ENCODE measurements at places on chromosomes 2 and 18.

DNA sequence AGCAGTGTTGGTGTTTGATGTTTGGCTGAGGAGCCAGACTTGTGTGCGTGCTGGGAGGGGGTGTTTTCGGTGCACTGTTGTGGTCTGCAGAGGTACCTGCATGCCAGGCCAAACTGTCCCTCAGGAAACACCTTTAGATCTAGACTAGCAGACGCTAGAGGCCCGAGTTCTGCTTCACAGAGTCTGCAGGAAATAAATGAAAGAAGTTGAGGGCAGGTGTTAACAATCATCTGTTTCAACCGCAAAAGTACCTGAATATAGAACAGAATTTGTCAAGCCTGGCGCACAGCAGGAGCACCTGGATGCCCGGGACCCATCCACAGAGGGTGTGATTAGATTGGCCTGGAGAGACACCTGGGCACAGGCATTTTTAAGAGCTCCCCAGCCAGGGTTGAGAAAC, 40.5 kb upstream of the REL start:
- no peak for DNase-seq

DNA sequence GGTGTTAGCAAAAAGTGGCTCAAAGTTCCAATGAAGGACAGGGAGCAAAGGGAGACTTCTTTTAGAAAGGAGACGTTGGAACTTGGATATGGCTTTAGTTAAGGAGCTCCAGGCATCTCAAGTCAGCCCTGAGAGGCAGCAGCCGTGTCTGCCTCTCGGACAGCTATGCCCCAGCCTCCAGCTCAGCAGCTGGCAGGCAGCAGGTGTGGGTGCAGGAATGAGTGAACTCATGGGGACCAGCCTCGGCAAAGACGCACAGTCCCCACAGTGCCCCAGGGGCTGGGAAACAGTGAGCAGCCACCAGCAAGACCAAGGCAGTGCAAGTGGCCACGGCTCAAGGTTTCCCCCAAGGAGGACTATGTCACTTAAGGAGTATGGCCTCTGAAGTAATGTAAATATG, 1.6 kb upstream of the LRRFIP1 start:
- no peak for DNase-seq

DNA sequence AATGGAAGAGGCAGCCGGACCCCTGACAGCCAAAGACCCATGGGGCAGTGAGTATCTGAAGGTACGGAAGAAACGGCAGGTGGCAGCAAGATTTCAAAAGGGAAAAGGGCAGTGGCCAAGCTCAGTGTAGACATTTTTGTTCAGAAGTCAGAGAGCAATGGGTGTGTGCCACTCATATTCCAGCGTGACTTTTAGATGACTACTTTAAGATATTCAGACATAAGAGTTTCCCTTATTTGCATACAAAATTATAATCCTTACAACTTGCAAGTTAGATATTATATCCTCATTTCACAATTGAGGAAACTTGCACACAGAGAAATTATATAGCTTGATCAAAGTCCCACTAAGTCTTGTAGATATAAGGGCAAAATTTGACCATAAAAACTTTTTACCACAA, 60.7 kb upstream of the CYTIP start:
- no peak for DNase-seq

DNA sequence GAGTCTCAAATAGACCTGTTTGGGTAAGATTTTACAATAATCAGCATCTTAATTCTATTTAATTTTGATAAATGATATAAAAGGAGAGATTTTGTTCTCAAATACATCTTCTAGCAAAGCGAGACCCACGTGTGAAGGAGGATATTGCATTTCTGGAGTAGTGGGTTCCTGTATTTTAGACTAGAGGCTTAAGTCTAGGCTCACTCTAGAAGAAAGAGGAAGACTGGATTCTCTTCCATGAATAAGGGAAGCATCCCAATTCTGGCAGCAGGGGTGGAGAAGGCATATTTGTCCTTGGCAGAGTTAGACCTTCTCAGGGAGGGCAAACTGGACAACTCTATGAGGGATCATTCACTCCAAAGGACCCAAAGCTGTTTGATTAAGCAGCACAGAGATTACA, 11.3 kb upstream of the FAM228A start:
- no peak for DNase-seq

DNA sequence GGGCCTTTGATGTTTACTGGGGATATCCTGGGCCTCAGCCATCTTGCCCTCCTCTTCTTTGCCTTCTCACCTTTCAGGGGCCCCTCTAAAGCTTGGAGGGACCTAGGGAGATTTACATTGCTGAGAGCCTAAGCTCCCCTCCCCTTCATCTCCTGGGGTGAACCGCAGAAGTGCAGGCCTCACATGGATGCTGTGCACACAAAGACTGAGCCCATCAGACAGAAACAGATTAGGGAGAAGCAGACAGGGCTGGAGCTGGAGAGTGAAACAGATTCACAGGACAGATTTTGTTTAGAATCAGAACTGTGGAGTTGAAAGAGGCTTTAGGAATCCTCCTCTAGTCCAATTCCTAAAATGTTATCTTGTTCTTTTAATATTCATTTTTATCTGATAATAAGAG, 3.4 kb upstream of the CDK5R2 start:
- no peak for DNase-seq

GRCh38 chr2:54258166-54258565, 2.1 kb upstream of the TSPYL6 start:
- DNase-seq = no peak

DNA sequence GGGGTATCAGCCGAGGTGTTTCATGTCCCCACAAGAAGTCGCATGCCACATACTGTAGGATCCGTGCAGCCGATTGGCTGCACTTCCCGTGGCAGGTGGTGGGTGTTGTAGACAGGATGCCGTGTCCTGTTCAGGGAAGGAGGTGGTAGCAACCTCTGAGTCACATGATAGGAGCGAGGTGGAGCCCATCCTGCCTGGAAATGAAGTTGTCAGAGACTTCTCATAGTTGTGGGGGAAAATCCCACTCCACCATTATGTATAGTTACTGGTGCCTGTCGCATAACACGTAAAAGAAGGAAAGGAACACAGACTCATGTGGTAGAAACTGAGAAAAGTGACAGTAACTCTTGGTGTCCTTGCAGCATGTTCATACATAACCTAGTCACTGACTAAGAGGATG, 91.4 kb upstream of the IL1R2 start:
- no peak for DNase-seq

DNA sequence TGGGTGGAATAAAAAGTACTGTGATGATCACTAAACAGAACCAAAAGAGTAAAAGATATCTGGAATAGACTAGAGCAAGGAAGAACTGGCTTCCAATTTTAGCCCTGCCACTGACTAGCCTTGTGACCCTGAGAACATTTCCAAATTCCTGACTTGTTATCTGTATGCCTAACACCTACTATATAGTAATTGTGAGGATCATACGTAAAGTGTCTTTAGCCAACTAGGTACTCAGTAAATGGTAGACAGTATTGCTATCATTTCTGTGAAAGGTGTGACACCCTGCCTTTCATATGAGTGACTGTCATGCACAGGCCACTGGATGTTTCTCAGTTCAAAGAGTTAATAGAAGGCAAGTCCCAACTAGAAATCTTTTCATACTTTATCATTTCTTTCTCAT, 29.8 kb downstream of the CYTIP start:
- no peak for DNase-seq

GRCh38 chr2:238167344-238167715, 8.6 kb downstream of the ERFE start:
- no peak for DNase-seq

- no peak for DNase-seq
Measured at GRCh38 chr2:33946193-33946592, 347.1 kb upstream of the FAM98A start.

DNA sequence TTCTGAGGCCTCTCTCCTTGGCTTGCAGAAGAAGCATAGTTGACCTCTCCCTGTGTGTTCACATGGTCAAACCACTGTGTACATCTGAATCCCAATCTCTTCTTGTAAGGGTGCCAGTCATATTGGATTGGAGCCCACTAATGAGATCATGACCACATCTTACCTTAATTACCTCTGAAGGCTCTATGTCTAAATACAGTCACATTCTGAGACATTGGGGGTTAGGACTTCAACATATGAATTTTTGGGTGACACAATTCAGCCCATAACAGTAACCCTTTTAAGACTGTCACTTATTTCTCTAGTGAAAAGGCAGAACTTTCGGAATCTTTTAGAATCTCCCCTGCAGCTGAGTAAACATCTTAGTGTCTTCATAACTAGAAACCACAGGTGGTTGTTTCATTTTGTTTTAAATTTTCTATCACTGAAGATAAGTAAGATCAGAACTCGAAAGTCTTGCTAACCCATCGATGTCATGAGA, 33.3 kb downstream of the BMP10 start:
- no peak for DNase-seq

- no peak for DNase-seq
Measured at GRCh38 chr2:43004879-43005244, 212.5 kb upstream of the HAAO start.

DNA sequence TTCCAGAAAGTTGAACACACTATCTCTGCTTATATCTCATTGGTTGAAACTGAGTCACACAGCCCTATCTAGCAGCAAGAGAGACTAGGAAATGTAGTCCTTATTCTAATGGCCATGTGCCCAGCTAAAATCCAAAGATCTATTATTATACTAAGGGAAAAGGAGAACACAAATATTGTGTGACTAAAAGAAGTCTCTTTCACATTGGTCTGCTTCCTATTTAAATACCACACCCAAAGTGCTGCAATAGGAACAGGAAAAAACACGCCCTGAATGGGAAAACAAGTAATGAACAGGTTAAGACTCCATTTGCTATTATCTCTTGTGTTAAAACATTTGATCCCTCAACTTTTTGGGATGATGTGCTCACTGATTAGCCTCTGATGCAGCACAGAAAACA, 86.8 kb upstream of the BARD1 start:
- DNase-seq = no peak

GRCh38 chr18:28468901-28469300, 292.0 kb upstream of the CDH2 start:
- DNase-seq = no peak

GRCh38 chr2:147636238-147636882, 208.5 kb upstream of the ACVR2A start:
- DNase-seq = no peak

All from T-helper 22 cell (primary cell).